ENCODE measurements at places on chromosomes 7 and 10.

GRCh38 chr10:15035385-15036301 lies 8.1 kb upstream of the OLAH start:
- DNase-seq, result no peak

DNA sequence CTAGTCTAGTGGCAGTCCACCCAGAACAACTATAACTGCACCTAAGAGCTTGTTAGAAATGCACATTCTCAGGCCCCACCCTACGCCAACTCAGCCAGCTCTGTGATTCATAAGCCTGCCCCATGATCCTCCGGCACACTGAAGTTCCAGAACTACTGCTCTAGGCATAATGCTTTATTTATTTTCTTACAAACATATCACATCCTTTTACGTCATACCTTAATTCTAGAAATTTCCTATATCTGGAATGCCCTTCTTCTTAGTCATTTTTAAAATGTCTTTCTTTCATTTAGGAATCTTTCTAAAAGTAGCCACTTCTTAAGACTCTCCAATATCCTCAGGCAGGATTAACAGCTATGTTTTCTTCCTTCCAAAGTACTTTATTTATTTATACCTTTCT lies 480.1 kb downstream of the INHBA start:
- no peak for DNase-seq

- DNase-seq, result no peak
Measured at GRCh38 chr7:80601999-80602398, 36.4 kb upstream of the CD36 start.

DNA sequence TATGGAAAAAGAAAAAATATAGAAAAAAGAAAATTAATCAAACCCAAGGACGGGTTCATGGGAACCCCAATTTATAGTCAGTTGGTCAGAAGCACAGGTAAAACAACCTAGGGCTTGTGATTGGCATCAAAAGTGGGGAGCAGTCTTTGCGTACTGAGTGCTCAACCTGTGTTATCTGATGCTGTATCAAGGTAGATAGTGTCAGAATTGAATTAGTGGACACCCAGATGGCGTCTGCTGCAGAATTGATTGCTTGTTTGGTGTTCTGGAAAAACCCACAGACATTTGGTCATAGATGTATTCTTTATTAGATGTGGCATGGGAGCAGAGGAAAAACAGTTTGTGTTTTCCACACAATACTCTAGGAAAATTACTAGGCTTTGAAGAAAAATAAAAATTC lies 39.6 kb downstream of the NEUROG3 start:
- DNase-seq, result no peak

DNA sequence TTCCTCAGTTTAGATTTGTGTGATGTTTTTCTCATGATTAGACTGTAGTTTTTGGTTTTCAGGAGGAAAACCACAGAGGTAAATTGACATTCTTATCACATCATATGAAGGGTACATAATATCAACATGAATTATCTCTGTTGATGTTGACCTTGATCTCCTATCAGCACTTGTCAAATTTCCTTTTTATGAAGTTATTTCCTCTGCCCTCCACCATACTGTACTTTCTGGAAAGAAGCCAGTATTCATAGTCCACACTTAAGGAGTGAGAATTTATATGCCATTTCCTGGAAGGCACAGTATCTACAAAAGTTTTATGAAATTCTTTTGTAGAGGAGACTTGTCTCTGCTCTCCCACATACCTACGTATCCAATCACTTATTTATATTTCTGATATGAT lies 807.2 kb upstream of the MBL2 start:
- DNase-seq, result no peak

GRCh38 chr10:89206402-89207180 lies 526 bp downstream of the CH25H start:
- peak; percentile 64 for DNase-seq

GRCh38 chr10:103646304-103646703 lies 152.8 kb downstream of the NEURL1 start:
- no peak for DNase-seq

- DNase-seq, result no peak
Measured at GRCh38 chr10:67723601-67724000, 27.6 kb upstream of the CTNNA3 start.

GRCh38 chr7:150875791-150876190 lies 23.5 kb downstream of the AOC1 start:
- DNase-seq, result peak; percentile 21

DNA sequence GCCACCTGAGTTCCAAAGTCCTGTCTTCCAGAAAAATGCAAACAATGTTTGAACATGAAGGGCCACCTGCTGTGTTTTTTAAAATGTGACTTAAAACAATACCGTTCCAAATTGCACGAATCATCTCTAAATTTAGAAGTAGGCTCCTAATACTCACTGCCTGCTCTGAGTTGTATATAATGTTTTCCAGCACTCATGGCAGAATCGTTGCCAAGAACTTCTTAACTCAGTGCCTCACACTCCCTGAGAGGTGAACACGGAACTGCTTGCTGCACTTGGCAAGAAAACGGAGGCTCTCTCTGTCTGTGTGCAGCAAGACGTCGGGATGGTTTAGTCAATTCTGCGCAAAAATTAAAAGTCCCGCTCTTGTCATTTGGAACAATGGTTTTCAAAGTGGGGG lies 757.3 kb upstream of the AUTS2 start:
- no peak for DNase-seq

- no peak for DNase-seq
Measured at GRCh38 chr7:7686811-7687508, 31.4 kb downstream of the RPA3 start.

GRCh38 chr7:130302649-130303048 lies 9.7 kb downstream of the CPA4 start:
- no peak for DNase-seq

Measured in islet precursor cell (in vitro differentiated cells).